ENCODE measurements at places on chromosomes 4 and X.

DNA sequence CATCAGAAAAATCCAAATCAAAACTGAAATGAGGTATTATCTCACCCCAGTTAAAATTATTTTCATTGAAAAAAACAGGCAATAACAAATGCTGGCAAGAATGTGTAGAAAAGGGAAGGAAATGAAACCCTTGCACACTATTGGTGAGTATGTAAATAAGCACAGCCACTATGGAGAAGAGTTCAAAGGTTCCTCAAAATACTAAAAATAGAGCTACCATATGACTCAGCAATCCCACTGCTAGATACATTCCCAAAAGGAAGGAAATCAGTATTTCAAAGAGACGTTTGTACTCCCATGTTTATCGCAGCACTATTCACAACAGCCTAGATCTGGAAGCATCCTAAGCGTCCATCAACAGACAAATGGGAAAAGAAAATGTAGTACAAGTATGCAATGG is 932.4 kb downstream of the PCDH18 start:
- no peak for DNase-seq

- DNase-seq = no peak
These were observed 39.2 kb upstream of the MSX1 start for GRCh38 chr4:4820261-4820660.

DNA sequence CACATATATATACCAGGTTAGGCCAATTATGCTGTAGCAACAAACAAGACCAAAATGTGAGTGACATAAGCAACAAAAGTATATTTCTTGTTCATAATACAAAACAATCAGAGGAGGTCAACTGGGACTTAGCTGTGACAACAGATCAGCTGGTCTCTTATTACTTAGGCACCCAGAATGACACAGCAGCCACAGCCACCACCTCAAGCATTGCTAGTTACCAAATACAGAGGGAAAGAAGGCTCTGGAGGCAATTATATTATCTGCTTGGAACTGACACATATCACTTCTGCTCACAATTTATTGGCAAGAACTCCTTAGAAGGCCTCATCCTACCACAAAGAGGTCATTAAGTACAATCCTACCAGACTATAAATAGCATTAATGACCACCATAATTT is 15.2 kb downstream of the ATOH1 start:
- DNase-seq = no peak

- DNase-seq = no peak
These were observed 9.2 kb downstream of the PWWP3B start for GRCh38 chrX:106177106-106177981.

GRCh38 chr4:154719087-154719486 is 24.7 kb upstream of the LRAT start:
- no peak for DNase-seq

GRCh38 chrX:48883729-48884128 is 13.8 kb downstream of the TIMM17B start:
- no peak for DNase-seq

GRCh38 chr4:140353786-140354185 is 19.7 kb upstream of the SCOC start:
- DNase-seq = no peak

GRCh38 chrX:53018627-53019026 is 30.0 kb upstream of the GPR173 start:
- DNase-seq = no peak

GRCh38 chr4:152356428-152357034 is 179.4 kb downstream of the FBXW7 start:
- DNase-seq = no peak

DNA sequence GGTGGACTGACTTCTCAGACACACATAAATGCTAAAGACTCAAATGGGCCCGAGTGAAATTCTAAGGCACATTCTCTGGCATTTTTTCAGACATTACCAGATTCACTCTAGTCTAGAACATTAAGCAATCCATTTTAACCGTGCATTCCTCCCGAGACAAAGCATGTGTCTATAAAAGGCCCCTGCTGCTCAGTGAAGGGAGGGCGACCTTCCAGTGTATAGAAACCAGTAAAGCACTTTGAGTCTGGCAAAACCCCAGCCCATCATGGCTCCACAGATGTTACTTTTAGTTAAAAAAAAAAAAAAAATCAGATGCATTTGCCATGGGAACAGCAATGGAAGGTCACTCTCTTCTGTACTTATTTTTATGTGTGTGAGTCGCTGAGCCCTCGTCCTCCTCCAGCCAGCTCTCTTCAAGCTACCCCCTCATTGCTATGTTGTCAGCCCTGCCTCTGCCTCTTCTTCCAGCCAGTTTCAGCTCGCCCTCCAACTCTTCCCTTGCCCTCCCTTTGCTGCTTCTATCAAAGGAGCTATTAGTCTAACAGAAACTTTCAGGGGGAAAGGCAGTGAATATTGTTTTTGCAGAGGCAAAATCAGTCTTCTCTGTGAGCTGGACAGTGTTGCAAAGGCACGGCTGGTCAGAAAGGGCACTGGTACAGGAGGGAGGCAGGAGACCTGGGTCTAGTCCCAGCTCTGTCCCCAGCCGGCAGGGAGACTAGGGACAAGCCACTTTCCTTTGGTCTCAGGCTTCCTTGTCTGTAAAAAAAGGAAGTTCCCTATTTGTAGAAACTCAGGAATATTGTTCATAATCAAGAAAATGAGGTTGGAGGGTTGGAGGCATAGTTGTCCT is 644.2 kb downstream of the ZNF674 start:
- DNase-seq = peak; percentile 40

DNA sequence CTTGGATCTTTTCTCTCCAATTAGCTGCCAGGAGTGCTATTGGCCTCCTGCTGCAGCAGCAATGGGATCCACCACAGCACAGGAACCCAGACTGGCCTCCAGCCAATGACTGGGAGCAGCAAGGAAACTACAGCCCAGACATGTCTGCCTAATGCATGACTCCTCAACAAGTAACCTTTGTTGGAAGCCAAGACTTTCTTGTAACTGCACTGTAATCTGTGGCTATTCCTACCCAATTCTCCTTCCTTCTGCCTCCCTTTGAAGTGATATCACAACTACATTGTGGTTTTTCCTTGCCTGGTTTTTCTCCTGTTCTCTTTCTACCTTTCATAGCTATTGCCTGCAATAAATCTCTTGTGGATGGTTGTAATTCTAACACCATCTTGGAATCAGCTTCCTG is 39.8 kb downstream of the SNCA start:
- DNase-seq = peak; percentile 3

GRCh38 chr4:101175896-101176676 is 171.2 kb downstream of the PPP3CA start:
- no peak for DNase-seq

- no peak for DNase-seq
These were observed 326.9 kb downstream of the NAF1 start for GRCh38 chr4:162839814-162840213.

DNA sequence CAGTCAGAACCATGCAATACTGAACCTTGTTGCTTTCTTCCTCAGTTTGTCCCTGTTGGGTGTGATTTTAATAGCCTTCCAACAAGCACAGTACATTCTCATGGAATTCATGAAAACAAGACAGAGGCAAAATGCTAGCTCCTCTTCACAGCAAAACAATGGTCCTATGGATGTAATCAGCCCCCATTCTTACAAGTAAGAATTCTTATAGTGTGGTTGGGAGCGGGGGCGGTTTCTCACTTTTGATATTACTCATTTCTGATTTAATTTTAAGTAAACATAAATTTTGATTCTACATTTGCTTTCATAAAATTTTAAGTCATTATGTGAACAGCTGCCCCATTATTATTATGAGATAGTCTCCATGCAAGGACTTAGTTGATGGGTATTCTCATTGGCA is 80.8 kb upstream of the TLR2 start:
- DNase-seq = no peak

- DNase-seq = no peak
These were observed 113.9 kb downstream of the CPZ start for GRCh38 chr4:8706216-8707044.

DNA sequence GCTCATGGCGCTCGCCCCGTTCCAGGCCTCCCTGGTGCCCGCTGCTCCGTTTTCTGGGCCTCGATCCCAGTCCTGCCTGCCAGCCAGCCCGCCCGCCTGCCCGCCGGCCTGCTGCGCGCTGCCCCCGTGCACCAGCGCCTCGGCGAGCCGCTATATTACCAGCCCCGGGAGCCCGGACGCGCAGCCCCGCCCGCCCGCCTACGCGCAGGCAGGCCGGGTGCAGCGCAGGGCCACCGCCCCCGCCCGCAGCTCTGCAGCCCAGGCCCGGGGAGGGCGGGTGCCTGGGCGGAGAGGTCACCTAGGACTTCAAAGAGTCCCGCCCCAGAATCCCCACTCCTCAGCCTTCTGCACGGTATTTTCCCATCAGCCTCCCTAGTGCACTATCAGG is at the start of gene MAOB:
Gene MAOB (minus strand): TSS at position 157 of the 388 bp plus-strand sequence. CDS start 151 bp downstream, at position 6.
- DNase-seq = no peak

DNA sequence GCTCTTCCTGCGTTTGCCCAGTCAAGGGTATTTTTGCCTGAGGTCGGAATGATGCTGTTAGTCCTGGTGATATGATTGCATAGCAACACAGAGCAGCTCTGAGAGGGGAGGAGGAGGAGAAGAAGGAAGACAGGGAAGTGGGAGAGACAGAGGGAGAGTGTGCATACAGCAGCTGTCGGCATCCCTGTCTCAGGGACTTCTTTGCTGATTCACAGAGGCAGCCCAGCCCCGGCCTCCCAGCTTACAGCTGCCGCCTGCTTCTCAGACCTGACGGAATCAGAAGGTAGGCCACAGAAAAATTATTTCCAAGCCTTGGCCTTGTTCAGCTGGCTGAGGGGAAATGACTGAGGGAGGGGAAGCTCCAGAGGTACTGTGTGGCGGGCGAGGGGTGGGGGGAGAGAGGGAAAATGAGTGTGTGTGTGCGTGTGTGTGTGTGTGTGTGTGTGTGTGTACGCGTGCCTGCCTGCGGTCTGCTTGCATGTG is 319 bp downstream of the DRP2 start:
- peak; percentile 30 for DNase-seq

DNA sequence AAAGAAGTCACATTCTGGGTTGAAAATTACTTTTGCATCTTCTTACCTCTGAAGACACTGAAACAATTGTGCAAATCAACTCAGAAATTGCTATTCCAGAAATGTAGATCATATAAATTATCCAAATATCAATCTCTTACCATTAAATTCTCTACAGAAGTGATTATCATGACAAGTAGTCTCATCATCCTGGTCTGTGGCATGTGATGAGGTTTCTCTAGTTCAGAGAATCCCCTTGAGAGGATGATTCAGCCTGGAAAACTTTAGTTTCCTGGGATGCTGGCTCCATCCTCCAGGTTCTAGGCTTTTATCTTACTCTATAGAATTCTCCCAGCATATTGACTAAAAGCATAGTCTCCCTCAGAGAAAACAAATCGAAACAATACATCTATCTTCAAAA is 76.2 kb upstream of the S100G start:
- peak; percentile 82 for DNase-seq

- DNase-seq = no peak
These were observed 56.9 kb downstream of the SMAD1 start for GRCh38 chr4:145538596-145538995.

DNA sequence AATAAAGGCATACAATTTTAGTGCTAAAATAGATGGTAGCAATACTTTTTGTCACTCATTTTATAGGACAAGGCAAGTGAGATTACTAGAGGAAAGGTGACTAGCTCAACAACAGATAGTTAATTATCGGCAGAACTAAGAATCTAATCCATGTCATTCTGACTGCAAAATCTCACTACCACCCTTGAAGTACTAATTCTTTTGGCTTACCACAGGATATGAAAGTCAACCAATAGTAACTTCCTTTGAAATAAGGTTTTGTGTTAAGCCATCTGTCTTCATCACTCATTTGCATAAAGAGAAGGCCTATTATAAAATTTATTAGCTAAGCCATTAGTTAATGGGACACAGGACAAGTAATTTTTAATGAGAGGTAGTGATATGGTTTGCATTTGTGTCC is 25.3 kb upstream of the ZMAT1 start:
- no peak for DNase-seq

DNA sequence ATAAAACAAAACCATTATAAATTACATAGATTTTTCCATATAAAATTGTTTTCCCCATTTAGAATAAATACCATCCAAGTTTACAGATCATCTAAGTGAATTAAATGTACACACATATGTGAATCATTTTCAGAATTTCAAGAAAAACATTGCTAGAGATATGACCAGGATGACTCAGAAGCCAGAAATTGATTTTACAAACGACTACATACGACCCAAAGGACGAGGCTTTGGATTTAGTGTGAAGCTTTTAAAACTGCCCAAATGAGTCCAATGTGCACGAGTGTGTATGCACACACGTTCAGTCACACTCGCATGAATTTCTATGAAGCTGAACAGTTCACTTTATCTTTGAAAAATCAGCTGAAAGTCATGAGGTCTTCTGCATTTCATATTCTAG is 37.9 kb downstream of the MFAP3L start:
- DNase-seq = no peak
